ENCODE measurements at places on chromosomes 13 and 19.
A peak's percentile ranks its signal among the peaks of the same experiment; 100 is the strongest.

DNA sequence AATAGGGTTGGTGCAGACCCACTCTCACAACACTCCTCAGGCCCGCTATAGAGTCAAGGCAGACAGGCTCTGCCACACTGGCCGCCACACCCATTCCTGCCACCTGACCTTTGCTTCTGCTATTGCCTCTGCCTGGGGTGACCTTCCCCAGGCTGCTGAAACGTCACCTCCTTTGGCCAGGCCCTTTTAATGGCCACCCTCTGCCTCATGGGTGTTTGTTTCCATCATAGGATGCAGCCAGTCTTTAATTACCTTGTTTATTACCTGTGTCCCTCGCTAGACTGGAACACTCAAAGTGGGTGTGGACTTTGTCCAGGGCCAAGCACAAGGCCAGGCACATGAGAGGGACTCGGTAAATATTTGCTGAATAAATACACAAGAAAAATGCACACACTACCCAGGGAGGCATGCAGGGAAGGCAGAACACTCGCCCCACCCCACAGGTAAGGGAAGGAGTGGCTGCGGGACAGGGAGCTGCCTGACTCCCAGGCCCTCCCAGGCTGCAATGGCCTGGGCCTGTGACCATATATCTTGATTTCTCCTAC, 3.2 kb downstream of the LSM4 start:
- no peak for DNase-seq

- DNase-seq = peak; percentile 23
Observed at GRCh38 chr13:32932376-32932775, 83.8 kb upstream of the KL start.

DNA sequence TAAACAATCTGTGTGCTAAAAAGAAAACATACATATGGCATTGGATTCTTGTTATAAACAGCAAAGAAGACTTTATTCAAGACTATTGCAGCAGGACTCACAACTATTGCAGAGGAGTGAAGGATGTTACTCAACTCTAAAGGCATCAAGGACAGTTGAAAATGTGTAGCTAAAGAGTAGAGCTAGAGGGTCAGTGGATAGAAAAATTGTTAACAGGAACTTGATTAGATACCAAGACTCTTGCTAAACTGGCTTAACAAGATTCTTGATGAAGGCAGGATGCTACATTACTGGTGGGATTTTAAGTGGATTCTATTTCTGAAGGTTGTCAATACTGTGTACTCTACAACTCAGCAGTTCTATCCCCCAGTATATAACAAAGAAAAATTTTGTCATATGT, 1183.3 kb downstream of the SLITRK1 start:
- no peak for DNase-seq

GRCh38 chr19:18867751-18868150, 28.2 kb downstream of the CERS1 start:
- no peak for DNase-seq

GRCh38 chr13:27079421-27079958, 92.1 kb downstream of the USP12 start:
- DNase-seq = peak; percentile 77

GRCh38 chr19:50711805-50712204, 7.8 kb downstream of the SHANK1 start:
- no peak for DNase-seq

DNA sequence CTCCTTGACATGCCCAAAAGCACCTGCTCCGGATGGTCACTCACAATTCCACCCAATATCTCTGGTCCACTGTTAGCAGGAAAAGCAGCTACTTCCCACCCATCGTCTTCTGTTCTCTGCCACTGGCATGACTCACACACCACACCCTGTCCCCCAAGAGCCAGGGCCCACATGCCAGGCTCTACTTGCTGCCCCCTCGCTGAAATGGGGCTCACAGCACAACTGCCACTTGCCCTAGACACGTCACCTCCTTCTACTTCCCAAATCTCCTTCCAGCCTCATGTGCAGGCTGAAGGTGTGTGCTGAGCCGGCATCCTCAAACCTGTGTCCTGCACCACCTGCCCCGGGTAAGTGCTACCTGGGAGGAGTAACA, 65.0 kb downstream of the TBC1D4 start:
- no peak for DNase-seq

DNA sequence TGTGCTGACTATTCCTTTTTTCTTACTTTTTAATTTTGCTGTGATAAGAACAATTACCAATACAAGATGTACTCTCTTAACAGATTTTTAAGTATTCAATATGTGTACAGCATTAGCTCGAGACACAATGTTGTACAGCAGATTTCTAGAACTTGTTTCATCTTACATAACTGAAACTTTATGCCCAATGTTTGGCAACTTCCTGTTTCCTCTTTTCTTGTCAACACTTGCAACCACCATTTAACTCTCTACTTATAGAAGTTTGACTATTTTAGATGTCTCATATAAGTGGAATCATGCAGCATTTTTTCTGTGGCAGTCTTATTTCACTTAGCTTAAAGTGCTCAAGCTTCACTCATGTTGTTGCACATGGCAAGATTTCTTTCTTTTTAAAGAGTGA, 1426.8 kb downstream of the SLITRK5 start:
- DNase-seq = no peak

- DNase-seq = peak; percentile 24
Observed at GRCh38 chr13:39035204-39035603, 2.7 kb downstream of the PROSER1 start.

GRCh38 chr13:32060401-32060878, 28.9 kb downstream of the FRY start:
- peak; percentile 41 for DNase-seq

DNA sequence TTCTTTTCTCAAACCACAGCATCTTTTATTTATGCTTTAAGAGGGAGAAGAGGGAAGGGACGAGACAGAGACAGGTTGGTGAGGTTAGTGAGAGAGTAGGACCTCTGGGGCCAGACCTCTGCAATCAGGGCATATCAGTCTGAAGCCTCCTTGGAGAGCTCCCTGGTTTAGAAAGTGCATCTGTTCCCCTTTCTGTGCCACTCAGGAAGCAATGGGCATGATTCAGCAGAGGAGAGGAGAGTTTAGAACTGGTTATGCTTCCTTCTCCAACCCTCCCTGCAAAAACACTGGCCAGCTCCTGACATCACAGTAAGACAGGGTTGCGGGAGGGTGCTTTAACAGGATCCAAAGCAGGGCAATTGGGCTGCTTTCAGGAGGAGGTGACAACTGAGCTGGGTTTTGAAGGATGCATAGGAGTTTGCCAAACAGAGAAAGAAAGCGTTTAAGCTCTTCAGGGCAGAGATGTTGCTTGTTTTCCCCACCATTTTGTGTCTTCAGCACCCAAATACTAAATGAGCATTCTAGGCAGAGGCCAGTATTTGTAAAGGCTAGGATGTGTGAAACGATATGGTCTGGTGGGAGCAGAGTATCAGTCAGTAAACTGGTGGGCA, 33.1 kb downstream of the CERS4 start:
- DNase-seq = no peak

DNA sequence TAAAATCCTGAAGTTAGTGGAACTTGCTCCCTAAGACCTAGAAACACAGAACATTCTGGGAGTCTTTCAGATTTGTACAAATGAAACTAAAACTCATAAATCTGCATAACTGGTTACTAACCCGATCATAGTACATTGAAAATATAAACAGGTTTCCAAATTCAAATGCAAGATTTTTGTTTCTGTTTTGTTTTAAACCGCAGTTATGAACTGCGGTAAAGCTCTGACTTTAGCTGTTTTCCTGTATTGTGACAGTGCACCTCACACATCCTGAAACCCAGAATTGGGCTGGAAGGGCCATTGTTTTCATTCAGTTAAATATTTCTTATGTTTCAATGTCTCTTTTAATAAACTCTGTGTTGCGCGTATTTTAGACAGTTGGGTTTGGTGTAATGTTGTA, 204.7 kb downstream of the SHISA2 start:
- DNase-seq = no peak

DNA sequence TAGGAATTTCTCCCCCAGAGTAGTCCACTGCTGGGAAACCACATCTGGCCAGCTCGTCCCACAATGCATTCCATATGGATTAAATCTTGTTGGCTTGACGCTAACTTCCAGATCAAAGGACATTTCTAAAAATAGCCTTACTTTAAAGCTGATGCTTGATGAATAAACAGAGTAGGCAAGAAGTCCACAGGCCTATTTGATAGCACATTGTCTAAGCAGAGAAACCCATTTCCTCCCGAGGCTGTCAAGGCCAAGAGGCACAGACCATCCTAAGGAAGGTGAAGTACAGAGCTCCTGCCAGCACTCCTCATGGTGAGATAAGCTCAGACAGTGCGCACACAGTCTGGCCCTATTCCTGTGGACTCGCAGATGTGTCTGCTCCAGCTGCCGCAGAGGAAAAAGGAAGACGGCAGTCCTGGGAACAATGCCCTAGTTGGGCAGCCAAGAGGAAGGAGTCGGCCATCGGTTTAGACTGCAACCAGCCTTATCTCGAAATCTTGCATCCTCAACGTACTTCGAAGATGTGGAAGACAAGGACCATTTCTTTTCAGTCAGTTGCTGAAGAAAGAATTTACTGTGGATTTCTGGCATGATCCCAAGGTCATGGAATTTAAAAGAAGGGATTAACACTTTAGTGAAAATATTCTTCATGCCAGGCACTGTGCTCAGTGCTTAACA, 156.8 kb downstream of the RGCC start:
- peak; percentile 93 for DNase-seq

DNA sequence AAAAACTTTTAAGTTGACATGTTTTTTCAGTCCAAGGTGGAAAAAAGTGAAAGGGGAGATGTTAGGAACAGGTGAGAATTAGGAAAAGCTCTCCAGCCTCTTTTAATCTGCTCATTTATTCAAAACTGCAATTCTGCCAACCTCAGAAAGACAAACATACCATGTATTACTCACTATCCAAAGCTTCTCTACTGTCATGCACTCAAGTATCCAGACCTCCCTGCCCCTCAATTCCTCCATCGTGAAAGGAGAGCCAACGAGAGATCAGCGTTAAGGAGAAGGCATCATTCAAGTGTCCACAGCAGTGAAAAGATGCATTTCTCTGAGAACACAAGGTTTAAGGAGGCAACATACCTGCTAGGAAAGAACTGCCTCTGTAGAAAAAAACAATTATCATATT, 24.5 kb downstream of the DIAPH3 start:
- peak; percentile 53 for DNase-seq

DNA sequence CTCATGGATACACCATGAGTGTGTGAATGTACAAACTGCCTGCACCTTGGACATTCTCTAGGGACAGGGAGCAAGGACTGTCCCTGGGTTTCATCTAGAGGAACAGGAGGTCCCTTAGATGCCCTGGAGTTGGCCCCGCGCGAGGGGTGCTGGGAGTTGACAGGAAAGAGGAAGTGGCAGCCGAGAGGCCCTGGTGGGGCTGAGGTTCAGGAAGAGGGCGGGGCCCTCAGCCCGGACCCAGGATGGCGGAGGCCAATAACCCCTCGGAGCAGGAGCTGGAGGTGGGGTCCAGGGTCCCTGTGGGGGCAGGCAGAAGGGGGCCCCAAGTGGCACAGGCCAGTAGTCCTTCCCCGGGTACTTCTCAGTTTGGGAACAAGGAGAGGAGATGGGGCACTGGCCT, 6.9 kb downstream of the PKN1 start:
- peak; percentile 16 for DNase-seq

GRCh38 chr13:59176775-59177174, 987.0 kb downstream of the DIAPH3 start:
- DNase-seq = no peak
